NCI-H774 (cell line): ENCODE measurements at places on chromosomes 5 and 9.

- no peak for DNase-seq
Measured at GRCh38 chr9:86955561-86955960, 8.3 kb upstream of the GAS1 start.

DNA sequence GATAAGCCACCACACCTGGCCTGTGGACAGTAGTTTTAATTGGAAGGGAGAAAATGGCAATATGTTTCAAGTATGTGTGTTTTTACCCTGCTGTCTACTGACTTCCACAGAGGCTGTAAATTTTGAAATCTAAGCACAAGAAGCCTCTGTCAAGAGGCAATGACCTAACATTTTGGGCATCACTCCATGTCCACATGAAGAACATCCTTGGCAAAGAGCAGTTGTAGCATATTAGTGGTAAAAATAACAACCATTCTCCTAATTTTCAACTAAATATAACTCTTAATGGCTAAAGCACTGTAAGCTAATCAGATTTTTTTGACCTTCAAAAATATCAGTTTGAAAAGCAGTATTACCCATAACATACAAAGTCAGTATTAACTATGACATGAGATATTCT lies 100.3 kb upstream of the APC start:
- no peak for DNase-seq

DNA sequence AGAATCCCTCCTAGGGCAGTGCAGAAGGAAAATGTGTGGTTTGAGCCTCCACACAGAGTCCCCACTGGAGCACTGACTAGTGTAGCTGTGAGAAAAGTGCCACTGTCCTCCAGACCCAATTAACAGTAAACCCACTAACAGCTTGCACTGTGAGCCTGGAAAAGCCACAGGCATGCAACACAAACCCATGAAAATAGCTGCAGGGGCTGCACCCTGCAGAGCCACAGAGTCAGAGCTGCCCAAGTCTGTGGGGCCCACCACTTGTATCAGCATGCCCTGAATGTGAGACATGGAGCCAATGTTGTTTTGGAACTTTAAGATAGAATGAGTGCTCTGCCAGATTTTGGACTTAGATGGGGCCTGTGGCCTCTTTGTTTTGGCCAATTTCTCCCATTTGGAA lies 119.8 kb upstream of the CDH9 start:
- no peak for DNase-seq

DNA sequence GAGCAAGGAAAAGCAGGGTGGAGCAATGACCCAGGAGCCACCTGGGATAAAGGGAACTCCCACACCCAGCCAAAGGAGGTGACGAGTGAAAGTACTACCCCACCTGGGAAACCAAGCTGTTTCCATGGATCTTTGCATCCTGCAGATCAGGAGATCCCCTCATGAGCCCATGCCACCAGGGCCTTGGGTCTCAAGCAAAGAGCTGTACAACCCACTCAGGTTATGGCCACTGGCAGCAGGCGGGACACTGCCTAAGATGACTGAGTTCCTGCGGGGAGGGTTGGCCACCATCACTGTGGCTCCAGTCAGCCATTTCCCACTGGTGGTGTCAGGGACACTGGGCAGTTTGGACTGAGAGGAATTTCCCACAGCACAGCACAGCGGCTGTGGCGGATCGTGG lies 225.7 kb downstream of the CDH9 start:
- DNase-seq: no peak

DNA sequence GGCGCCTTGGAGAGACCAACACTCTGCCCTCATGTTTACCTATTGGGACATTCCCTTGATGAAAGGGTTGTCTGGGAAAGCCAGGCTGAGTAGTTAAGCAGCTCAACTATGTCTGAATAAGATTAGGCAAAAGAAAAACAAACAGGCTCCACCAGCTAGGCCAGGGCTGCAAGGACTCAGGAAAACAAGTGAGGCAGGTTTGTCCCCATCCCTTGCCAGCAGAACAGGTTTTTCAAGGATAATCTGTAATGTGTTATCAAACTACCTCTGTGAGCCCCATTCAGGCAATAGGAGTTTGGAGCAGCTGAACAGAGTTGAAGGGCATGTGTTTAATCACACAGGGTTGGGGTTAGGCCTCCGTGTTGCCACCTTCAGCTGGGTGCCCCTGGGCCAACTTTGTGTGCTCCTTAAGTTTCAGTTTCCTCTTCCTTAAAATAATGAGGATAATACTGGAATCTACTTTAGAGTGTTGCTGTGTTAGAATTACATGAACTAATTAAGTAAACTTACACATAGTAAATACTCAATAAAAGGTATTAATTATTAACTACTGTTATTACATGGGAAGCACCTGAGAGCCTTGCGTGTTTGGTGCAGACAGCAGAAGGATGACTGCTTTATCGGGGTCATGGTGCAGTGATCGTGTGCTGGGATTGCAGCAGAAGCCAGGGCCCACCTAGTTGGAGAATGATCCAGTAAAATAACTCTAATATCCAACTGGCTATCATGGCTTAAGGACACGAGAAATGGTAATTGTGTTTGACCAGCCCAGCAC lies 72.1 kb upstream of the ATP10B start:
- DNase-seq: peak; percentile 55

DNA sequence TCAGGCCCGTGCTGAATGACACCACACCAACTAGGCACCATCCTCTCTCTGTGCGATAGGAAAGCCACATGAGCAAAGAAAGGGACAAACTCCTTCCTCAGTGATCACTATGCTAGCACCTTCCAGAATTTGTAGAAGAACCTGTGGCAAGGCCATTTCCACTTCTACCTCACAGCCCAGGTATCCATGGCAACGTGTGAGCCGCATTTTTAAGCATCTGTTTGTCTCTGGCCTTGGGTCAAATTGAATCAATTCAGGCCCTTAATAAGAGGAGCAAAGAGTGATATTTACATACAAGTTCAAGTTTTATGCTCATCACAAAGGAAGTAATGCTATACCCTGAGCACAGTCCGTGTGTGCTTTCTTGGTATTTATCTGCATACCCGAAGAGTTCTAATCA lies 179.3 kb downstream of the SLC12A2 start:
- DNase-seq: no peak
